ENCODE measurements at places on chromosomes 12 and 14.

DNA sequence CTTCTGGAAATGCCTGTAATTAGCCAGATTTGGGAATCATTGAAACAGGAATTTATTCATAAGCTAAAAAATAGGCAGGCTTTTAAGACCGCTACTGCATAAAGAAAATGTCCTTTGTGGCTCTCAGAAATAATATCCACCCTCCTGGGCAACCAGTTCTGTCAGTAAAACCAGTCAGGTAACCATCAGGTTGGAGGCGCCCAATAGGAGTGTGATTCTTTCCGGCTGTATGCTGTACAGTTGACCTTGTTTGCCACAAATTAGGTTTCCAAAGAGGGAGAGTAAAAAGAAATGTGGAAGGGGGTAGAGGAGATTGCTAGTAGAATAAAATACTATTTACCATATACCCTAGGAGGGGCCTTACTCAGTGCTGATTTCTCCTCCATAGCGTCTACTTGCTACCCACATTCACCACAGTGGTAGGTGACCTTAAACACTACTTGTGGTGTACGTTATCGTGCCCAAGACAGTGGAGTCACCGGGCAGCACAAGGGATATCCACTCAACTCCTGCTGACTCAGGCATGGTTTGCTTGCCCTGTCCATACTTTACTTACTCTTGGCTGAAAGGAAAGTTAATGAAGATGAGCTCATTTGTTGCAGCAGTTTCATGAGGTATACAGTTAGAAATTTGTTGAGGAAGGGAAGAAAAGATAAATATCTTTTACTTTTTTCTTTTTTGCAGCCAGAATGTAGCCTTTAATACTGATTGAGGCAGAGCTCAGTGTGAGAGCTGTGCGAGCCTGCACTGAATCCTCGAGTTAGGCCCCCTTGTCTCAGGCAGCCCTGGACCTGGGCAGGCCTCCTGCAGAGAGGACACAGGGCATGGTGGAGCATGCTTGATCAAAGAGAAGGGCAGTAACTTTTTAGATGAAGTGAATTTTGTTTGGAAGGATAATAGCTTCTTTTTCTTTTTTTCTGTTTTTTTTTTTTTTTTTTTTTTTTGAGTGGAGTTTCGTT is 76.7 kb downstream of the DIP2B start:
- DNase-seq = no peak

GRCh38 chr14:91253795-91254323 is 9.4 kb upstream of the GPR68 start:
- no peak for DNase-seq

DNA sequence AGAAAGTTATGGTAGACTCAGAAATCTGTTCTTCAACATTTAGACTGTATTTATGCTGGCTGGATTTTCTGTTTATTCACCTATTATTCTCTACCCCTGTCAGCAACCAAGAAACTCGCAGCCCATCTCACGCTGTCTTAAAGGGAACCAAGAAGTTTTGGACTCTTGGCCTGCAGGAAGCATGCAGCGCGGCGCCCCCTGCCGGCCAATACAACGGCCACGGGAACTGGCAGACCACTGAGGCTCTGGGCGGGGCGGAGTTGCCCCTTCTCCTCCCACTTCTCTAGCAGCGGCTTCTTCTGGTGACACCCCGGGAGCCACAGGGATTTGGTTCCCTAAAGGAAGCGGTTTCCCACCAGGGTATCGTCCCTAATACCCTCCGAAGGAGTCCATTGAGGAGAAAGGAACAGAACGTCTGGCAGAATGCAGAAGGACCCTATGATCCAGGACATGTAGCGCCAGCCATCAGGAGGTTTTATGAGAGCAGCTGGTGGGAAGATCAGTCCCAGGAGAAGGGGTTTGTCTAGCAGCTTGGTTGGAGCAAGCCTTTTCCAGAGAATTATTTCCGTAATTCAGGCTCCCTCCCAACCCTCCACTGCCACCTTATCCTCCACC is 21.0 kb upstream of the RNASE2 start:
- DNase-seq = no peak

- no peak for DNase-seq
Measured at GRCh38 chr12:62802984-62803383, 132.0 kb downstream of the PPM1H start.

- no peak for DNase-seq
Measured at GRCh38 chr14:79318371-79318770, 892.9 kb downstream of the DIO2 start.

- DNase-seq = no peak
Measured at GRCh38 chr12:116562090-116562489, 2.9 kb downstream of the MAP1LC3B2 start.

DNA sequence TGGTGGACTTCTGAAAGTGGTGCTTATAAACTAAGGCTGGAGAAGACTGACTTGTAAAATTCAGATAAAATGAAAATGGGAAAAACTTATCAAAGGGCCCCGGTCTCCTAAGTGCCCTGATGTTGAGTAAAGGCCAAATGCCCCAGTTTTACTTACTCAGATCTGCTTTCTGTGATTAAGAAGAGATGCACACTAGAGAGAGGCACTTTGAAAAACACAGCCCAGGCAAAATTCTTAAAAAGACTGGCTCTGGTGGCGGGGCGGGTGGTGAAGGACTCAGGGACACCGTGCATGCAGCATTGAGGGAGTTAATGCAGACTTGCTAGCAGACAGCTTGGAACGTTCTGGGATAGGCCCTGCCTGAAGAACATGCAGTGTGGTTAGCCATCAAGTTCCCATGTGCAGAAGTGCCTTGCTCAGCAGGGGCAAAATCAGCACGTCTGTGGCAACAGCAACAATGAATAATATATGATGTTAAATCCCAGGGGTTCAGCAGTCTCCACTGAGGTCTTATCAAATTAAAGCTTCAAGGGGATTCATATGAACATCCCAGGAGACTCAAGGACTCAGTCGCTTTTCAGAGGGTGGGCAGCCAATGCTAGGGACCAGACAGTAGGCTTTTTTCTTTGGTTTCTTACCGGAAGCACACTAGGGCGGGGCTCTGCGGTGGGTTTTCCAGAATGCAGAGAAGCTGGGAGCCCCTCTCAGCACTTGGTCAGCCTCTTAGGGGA is 105.0 kb downstream of the DAD1 start:
- DNase-seq = no peak

GRCh38 chr14:54209511-54210250 is 187.1 kb upstream of the CDKN3 start:
- no peak for DNase-seq

DNA sequence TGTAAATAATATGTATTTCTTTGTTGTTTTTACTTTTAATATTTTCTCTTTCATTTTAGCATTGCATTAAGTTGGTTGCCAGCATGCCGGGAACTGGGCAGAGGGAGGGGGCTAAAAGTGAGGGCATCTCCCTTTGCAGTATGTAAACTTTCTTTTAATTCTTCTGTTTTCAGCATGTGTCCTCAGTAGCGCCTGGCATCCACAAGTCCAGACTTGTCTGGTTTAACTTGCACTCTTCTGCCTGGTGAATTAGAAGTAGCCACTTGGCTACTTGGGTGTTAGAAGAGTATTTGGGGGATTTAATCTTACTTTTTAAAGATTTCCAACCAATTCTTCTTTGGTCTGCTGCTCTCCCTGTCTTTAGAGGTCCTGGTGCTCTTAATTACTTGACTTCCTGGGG is 117.2 kb upstream of the SCAF11 start:
- no peak for DNase-seq

DNA sequence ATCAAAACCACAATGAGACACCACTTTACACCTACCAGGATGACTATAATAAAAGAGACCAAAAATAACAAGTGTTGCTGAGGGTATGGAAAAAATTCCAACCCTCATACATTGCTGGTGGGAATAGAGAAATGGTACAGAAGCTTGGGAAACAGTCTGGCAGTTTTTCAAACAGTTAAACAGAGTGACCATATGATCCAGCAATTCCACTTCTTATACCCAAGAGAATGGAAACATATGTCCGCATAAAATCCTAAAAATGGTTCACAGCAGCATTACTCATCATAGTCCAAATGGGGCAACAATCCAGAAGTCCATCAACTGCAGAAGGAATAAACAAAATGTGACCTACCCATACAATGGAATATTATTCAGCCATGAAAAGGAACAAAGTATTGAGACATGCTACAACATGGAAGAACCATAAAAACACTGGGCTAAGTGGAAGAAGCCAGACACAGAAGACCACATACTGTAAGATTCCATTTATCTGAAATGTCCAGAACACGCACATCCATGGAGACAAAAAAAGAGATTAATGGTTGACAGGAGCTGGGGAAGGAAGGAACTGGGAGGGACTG is 44.5 kb downstream of the CHGA start:
- no peak for DNase-seq

DNA sequence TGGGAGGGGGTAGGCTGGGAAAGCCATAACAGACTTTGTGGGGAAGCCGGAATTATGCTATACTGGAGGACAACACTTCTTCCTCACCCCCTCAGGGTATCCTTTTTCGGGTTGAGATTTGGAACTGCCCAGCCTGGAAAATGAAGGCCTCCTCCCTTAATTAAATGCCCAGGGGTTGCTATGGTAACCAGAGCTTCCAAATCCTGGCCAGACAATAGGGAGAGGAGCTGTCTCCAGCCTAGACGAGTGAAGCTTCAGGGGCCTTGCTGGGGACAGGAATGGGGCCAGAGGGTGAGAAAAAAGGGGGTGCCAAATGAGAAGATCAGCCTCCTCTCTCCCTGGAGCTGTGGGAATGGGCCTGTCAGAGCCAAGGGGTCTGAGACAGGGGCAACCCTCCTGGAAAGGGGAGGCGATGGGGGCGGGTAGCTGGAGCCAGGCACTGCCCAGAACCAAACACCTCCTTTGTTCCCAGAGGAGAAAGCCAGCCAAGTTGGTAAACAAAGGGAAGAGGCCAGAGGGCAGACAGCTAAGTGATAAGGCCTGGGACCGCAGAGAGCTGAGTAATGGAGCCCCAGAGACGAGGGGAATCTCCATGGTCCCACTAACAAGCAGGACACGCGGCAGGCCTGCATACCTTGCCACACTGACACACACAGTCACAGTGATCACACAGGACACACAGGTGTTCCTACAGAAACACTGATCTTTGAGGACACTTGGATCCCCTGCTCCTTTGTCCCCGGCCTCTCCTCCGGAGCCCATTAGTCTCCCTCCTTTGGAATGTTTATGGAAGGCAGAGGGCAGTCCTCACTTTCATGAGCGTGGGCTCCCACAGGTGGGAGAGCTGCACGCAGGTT is 17.9 kb upstream of the RND1 start:
- DNase-seq = no peak
